Left cardiac atrium (tissue), 4 donors: ENCODE measurements at places on chromosomes 16 and 17. TPM values are rescaled to one million over a fixed set of nuclear protein-coding genes. Genes with fewer than 3 reads are reported as not detected.

TNS4 gene
- total RNA-seq, result not detected

CARD14 gene
- not detected for total RNA-seq

TM4SF5 gene
- not detected for total RNA-seq

DNAH9 gene
- 0.91 TPM for total RNA-seq

RAB37 gene
- total RNA-seq, result 0.58 TPM

DYNLRB2 gene
- not detected for total RNA-seq

IL34 gene
- 1.4 TPM for total RNA-seq

CMTM2 gene
- 0.62 TPM for total RNA-seq

ABCA6 gene
- total RNA-seq, result 42.2 TPM

GGT6 gene
- not detected for total RNA-seq

NPIPB6 gene
- total RNA-seq, result 1.4 TPM

DNA sequence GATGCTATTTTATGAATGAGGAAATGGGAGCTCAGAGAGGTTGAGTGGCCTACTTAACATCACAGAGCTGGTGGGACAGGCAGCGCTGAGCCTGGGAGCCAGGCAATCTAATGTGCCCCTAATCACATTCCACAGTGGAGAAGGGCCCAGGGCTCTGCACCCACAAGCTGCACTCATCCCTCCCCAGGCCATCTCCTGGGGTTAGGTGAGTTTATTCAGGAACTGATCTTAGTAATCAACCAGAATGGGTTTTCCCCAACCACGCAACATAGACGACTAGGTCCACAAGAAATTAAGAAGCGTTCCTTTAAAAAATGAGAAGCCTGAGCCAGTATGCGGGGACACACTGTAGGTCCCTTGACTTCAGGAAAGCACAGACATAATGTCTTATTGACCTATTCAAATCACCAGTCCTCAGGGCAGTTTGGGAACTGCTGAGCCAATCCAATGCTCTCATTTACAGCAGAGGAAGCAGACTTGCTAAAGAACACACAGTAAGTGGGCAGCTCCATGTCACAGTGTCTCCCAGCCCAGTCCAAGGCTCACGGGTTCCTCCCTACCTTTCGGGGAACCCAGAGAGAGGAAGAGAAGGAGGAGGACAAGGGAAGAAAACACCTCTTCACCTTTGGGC lies 2.3 kb downstream of the MPP3 start:
- no peak for DNase-seq

GRCh38 chr17:81039854-81040758 lies 5.2 kb downstream of the BAIAP2 start:
- DNase-seq, result no peak

GRCh38 chr16:10587622-10588021 lies 7.2 kb upstream of the EMP2 start:
- no peak for DNase-seq

DNA sequence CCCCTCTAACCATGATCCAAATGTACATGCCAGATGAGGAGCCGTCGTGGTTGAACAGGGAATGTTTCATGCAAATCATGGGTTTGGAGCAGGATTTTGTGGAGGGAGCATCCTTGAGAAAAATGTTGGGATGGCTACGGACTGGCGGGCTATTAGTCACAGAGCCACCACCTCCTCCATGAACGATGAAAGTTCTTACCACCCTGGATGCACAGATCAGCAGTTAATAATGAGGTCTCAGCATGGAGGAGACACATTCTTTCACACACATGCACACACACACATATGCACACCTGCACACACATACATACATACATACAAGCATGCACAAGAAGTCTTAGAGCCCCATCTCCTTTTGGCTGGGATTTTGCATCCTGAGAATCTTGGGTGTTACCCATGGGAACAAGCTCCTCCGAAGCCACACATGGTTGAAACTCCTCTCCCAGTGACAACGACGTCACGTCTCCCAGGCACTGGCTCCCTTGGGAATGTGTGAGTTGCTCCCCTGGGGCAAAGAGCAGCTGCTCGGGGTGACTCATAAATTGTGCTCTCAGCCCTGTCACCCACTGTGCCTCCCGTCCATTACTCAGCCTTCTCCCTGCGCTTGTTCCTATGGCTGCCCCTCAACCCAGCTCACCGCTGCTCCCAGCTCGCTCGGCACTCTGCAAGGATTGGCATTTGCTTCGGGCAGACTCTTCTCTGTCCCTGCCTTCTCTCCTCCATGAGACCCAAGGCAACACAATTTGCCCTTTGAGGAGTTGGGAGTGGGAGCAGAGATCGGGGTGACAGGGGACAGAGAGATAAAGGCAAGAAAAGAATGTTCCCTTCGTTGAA lies 344.6 kb downstream of the SOX9 start:
- DNase-seq, result no peak

DNA sequence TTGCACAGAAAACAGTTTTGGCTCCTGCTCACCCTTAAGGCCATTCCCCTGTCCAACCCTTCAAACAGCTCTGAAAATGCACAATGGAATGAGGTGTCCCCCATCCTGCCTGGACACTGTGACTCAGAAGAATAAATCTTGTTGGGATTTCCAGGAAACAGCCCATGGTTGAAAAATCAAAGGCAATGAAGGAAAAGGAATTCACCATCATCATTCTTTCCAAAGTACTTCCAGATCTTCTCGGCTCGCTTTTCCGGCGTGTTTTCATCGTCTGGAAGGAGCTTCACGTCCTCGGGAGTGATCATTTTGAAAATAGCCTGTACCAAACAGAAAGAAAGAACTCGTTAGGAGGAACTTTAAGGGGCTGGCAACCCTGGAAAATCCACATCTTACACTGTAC lies 4.3 kb downstream of the RCVRN start:
- no peak for DNase-seq

GRCh38 chr16:82626791-82627261 lies at the start of gene CDH13:
Gene CDH13, plus strand, starts transcription at chr16:82626969.
- DNase-seq, result peak; percentile 62

DNA sequence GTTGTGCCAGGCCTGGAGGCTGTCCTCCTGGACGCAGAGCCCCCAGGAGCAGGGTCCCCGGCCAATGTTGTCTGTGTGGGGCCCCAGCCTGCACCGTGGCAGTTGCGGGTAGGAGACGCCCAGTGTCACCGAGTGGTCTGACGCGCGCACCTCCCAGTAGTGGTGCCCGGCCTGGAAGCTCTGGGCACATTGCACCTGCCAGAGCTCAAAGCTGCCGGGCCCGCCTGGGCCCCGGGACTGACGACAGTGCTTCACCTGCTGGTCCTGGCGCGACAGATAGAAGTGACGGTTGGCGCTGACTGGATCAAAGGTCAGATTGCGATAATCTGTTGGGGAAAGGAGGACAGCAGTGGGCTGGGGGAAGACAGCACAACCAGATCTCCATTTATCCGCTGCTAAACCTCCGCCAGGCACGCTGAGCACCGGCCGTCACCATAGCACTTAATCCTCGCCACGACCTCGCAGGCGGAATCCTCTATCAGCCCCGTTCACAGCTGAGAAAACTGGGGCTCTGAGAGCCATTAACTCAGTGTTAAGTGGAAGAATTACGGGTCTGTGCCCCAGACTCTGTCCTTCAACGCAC lies 5.6 kb downstream of the TRIM65 start:
- no peak for DNase-seq

DNA sequence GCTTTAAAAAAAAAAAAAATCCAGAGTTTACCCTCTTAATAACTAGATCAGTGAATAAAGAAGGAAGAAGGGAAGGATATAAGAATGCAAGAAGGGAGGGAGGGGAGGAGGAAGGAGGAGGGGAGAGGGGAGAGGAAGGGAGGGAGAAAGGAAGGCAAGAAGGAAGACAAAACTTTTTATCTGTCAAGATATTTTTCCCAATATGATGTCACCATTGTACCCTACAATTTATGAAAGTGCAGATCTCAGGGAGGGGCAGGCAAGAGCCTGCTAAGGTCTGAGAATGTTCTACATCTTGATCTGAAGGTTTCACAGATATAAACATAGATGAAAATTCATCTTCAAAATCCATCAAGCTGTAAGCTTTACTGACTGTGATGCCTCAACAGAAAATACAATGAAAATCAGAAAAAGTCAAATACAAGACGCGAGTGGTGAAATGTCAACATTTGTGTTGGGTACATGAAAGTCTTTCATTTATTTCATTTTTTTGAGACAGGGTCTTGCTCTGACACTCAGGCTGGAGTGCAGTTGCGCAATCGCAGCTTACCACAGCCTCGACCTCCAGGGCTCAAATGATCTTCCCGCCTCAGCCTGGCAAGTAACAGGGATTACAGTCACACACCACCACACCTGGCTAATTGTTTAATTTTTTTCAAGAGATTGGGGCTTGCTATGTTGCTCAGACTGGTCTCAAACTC lies 57.1 kb upstream of the EMP2 start:
- no peak for DNase-seq

GRCh38 chr17:18122990-18123753 lies 14.6 kb downstream of the MYO15A start:
- DNase-seq, result no peak
